NB4 (cell line): ENCODE measurements at places on chromosomes 5 and 9.

DNA sequence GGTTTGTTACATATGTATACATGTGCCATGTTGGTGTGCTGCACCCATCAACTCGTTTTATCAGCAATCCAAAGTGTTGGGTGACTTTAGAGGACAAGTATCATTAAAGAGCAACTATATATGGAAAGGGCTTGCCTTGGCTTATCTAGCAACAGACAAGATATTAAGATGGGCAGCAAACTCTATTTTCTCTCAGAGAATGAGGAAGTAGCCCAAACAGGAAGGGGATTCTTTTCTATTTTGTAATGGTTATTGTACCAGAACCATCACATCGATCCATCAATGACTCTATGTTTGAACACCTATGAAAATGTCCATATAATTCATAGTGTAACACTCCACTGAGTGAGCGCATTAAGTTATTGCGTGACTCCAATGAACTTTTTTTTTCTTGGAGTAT, 260.1 kb upstream of the SLC24A2 start:
- peak; percentile 23 for DNase-seq

- no peak for DNase-seq
These were observed 268.4 kb downstream of the FAM170A start for GRCh38 chr5:119897537-119898370.

DNA sequence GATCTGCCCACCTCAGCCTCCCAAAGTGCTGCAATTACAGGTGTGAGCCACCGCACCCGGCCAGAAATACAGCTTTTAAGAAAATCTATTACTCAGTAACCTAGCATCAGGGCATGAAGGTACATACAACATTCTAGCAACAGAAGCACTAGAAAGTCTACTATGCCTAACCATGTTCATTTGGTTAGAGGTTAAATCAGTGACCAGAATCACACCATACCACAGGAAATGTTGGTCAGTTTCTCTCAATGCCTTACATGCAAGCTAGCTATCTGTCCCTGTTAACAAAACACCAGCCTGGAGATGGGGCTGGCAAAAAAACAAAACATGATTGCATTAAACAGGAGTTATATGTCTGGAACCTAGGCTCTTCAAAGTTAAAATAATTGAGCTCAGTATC, 104.1 kb downstream of the STRBP start:
- no peak for DNase-seq

DNA sequence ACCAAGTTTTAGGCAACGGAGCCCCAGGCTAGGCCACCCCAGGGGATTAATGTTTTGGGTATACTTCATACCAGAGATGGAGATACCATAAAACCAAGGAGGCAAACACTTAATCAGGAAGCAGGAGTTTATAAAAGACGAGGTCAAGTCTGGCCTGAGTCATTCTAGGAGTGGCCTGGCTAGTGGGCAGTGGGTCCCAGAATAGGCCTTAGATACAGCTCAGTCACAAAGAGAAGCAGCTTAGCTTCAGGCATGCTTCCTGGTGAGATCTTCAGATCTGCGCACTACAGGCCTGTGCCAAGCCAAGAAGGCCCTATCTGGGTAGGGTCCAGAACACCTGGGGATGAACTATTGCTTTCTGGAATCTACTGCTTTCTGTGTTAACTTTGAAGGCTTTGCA, 20.6 kb upstream of the NR5A1 start:
- DNase-seq: no peak

GRCh38 chr5:31049461-31049860, 144.0 kb upstream of the CDH6 start:
- no peak for DNase-seq

GRCh38 chr5:51881901-51882300, 498.7 kb downstream of the ISL1 start:
- DNase-seq: no peak

GRCh38 chr5:140420226-140420570, 18.6 kb downstream of the ANKHD1 start:
- DNase-seq: peak; percentile 14

GRCh38 chr5:128774605-128775004, 190.7 kb upstream of the SLC27A6 start:
- DNase-seq: peak; percentile 77

DNA sequence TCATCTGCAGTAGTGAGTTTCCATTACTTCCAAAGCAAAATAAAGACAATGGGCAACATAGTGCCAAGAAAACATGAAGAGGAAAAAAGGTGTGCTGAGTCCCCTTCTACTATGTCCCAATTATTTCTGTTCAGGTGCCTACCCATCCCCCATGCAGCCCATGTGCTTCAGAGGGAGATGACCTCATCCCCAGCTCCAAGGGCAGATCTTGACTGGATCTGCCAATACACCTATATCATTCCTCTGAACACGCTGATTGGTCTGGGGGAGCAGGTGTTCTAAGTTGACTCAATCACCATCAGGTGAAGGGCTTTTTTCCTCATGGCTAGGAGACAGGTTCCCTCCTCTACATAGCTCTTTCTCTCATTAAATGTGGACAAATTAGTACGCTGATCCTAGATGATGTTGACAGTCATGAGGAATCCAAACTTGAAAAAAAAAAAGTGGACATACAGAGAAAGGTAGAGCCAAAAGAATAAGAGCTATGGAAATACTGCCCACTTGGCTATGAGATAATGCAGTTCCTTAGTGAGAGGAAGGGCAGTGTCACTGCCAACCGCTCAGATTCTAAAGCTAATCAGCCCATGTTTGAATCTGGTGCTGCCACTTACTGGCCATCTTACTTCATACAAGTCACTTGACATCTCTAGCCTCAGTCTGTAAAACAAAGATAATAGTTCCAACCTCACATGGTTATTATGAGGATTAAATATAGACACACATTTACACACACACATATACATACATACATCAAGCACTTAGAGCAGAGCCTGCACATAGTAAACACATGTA, 23.1 kb downstream of the PRELID2 start:
- DNase-seq: peak; percentile 45

DNA sequence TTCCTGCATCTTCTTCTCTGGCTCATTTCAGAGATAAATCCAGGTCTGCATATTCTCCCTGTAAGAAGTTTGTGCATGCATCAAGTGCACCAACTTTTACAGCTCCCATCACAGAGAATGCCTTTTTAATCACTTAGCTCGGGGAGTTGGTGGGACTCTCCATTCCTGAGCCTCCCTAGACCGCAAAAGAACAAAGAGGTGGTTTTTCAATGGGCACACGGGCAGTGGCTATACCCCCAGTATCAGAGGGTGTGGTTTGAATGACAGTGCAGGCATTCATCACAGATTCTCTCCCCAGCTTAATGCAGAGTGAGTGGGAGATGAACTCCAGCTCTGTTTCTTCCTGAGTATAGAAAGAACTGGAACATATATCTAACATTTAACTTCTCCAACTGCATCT, 264.7 kb upstream of the NR4A3 start:
- no peak for DNase-seq

DNA sequence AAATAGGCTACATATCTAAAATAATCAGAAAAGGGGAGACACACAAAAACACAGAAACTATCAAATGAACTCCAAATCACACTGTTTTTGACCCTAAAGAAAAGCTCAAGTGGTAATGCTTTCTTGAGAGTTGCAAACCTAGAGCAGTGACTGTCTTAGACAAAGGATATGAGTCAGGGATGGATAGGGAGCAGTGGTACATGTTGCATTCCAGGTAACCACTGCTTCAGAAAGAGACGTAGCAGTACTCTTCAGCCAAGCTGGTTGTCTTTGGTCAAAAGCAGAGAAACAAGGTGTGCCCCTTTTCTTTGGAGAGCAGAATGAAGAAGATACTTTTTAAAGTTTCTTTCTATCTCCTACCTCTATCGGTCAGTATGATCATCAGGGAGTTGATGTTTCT, 1003.6 kb downstream of the CDH9 start:
- DNase-seq: no peak

GRCh38 chr5:173530547-173530946, 85.9 kb downstream of the BOD1 start:
- peak; percentile 52 for DNase-seq
